ENCODE measurements at places on chromosomes 13 and 19.
A peak's percentile ranks its signal among the peaks of the same experiment; 100 is the strongest.

DNA sequence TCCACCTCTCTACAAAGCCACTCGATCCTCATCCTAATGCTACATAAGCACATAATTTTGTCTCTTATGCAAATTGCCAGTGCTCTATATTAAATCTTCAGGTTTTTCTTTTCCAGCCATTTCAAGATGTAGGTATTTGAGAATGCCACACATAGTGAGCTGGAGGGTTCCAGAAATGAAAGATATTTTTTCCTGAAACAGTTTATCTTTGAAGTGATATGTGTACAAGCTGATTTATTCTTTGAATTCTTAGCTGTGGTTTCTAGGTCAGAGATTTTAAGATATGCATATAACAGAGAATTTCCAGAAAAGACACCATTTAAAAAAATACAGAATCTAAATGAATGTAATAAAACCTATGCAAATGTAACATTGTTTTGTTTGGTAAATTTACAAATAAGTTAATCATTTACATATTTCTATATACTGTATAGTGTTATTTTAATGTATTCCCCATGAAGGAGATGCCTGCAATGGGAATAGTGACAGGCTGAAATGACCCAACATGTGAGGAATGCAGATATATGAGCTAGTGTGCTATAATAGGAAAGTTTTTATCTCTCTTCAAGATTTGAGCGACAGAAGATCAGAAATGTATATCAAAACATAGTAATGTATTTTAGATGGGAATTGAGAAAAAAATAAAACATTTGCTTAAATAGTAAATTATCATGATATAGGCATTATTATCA, 570.2 kb downstream of the SLITRK1 start:
- DNase-seq: peak; percentile 8

DNA sequence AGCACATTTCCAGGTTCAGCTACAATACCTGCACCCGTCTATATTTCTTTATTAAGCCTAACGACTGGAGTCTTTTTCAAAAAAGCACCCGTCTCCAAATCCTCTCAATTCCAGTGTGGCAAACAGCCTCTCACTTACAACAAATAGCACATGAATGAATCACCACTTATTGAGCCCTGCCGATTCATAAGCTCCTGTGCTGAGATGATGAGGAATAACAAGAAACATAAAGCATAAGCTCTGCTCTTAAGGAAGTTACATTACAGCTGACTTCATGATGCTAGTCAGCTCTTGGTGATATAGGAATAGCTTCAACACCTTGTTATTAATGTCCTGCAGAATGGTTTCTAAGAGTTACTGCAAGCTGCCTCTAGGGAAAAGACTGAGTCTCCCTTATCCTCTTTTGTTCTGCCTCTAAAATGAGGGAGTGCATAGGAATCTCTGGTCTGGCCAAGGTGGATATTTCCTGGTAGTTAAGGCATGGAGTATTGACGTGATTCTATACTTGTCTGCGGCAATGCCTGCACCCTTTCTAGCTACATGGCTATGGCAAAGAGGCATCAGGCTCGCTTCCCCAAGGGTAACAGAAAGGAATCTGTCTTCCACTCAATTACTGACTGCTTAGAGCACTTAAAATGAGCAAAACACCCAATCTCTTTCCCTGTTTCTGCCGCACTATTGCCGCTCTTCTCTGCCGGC, 195.7 kb downstream of the KLF12 start:
- DNase-seq: peak; percentile 75

GRCh38 chr19:9932835-9933234, 3.5 kb downstream of the OLFM2 start:
- no peak for DNase-seq

GRCh38 chr19:41350735-41351338, 2.9 kb downstream of the TGFB1 start:
- DNase-seq: no peak

- no peak for DNase-seq
Measured at GRCh38 chr19:7692417-7693088, 9.4 kb downstream of the FCER2 start.

- no peak for DNase-seq
Measured at GRCh38 chr13:86174622-86175021, 375.4 kb upstream of the SLITRK6 start.

- no peak for DNase-seq
Measured at GRCh38 chr13:88281841-88282240, 610.7 kb downstream of the SLITRK5 start.

GRCh38 chr13:28394422-28394821, 100.5 kb downstream of the FLT1 start:
- no peak for DNase-seq

GRCh38 chr13:30725326-30726085, 9.8 kb upstream of the ALOX5AP start:
- peak; percentile 68 for DNase-seq

DNA sequence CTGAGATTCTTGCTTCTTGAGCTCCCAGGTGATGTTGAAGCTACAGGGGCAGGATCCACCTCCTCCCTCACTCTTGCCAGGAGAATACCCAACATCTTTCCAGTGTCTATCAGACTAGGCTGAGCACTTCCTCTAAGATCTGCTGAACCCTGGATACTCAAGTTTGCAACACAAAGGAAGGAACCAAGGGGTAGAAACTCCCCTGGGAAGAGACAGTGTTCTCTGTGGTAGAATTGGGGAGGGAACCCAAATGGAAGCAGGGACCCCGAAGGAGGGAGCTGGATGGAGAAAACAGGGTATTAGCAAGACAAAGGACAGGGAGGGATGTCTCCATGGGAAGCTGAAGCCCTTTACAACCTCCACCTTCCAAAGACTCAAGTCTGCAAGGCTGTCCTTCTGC, 117.6 kb downstream of the DNAJC15 start:
- DNase-seq: no peak

GRCh38 chr13:70580825-70581224, 472.6 kb upstream of the KLHL1 start:
- DNase-seq: no peak
